ENCODE measurements at places on chromosomes 6 and 20.

DNA sequence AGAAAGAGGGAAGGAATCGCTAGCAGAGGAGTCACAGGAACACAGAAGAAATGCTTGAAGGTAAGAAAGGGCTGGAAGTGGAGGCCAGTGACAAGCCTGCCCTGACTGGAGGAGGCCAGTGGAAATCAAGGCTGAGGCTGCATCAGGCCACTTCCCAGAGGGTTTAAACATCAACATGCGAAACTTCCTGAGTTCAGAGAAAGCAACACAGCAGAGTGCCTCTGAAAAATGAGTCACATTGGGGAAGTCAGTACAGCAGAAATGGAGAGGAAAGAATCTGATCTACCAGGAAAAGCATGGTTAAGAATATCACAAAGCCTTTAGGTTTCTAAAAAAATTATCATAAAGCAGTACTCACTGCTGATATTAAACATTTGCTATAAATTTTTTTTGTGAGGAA lies 23.3 kb downstream of the NAPB start:
- no peak for DNase-seq

DNA sequence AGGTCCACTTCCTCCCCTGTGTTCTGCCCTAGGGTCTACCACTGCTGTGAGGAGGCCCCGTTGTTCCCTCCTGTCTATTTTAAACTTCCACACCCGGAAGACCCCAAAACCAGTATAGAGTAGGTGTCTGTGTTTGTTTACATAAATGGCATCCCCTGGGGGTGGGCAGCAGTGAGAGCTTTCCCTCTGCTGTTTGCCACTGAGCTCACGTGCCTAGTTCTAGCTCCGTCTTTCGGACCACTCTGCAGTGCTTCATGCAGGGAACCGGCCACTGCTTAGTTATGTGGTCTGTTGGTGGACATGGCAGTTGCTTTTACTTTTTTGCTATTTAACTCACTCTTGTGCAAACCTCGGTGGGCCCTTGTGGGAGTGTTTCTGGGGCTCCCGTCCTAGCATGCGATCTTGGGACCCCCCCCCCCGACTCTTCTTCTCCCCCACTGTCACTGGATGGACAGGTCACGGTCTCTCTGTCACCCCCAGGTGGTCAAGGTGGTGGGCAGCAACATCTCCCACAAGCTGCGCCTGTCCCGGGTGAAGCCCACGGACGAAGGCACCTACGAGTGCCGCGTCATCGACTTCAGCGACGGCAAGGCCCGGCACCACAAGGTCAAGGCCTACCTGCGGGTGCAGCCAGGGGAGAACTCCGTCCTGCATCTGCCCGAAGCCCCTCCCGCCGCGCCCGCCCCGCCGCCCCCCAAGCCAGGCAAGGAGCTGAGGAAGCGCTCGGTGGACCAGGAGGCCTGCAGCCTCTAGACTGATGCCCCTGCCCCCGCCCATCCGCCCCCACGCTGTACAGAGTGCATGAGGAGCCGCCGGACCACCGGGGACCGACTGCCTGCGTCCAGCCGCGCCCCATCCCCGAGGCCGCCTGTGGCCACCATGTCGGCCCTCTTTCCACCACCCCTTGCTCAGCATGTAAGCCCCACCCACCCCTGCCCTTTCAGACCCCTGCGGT lies 40.9 kb downstream of the VSTM2L start:
- no peak for DNase-seq

DNA sequence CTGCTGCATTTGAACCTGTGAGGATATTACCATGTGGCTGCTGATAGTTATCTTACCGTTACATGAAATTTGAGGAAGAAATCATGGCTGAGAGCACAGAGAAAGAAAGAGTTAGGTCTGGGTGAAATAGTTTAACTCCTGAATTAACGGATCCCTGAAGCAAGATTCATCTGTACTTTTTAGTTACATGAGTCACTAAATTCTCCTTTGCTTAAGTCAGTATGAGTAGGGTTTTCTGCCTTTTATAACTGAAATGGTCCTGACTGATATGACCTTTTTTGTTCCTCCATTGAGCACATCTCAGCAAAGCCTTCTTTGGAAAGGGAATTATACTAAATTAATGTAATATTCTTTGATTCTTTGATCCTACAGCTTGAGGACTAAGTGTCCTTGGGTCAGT lies 333.3 kb upstream of the ZFP64 start:
- DNase-seq: no peak

GRCh38 chr6:133179481-133179880 lies 61.7 kb upstream of the EYA4 start:
- DNase-seq: no peak

- no peak for DNase-seq
Observed at GRCh38 chr6:83511266-83511665, 1.1 kb upstream of the PRSS35 start.

DNA sequence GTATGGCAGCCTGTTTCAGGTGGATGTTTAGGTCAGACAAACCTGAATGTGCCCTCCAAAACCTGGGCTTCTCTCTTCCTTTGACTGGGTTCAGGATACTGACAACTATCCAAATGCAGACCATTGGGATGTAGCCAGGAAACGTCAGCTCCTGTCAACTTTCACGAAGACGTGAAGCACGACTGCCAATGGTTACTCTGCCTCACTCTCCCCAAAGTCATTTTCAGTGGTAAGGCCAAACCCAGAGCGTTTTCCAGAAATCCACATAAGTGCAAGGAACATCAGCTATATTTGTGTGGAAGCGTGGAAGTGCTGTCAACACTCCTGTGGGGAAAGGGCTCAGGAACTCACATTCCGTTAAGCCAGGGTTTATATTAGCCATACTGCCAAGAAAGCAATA lies 20.1 kb upstream of the RCAN2 start:
- no peak for DNase-seq

GRCh38 chr6:36978421-36979346 lies 7.3 kb downstream of the MTCH1 start:
- no peak for DNase-seq

DNA sequence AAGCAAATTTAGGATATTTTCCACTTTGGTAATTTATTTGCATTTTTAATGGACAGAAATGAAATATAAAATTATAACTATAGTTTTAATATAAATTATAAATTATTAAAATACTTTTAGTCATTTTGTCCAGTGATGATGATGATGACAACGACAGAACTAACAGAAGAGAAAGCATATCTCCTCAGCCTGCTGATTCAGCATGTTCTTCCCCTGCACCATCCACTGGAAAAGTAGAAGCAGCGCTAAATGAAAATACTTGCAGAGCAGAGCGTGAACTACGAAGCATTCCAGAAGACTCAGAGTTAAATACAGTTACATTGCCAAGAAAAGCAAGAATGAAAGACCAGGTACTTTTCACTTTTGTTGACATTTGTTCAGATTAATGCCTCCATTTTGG lies 64.9 kb downstream of the SENP6 start:
- no peak for DNase-seq

DNA sequence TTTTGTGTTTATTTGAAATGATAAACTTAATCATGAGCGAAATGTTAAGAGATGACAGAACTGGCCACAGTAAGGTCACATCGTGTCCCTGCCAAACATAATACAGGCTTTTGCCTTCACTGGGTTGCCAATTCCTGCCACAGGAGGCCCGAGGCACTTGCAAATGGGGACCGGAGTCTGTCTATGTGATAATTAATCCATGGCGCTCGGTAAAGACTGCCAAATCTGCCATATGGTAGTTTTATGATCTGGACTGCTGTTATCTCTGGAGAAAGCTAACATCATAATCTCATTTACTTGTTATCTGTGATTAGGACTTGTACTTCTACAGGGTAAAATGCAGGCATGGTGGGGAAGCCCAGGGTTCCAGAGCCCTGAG lies 170.5 kb upstream of the TSHZ2 start:
- no peak for DNase-seq

GRCh38 chr6:10837009-10837621 lies 1.2 kb downstream of the MAK start:
- no peak for DNase-seq

- DNase-seq: no peak
Observed at GRCh38 chr20:43349841-43350240, 107.9 kb upstream of the SRSF6 start.

DNA sequence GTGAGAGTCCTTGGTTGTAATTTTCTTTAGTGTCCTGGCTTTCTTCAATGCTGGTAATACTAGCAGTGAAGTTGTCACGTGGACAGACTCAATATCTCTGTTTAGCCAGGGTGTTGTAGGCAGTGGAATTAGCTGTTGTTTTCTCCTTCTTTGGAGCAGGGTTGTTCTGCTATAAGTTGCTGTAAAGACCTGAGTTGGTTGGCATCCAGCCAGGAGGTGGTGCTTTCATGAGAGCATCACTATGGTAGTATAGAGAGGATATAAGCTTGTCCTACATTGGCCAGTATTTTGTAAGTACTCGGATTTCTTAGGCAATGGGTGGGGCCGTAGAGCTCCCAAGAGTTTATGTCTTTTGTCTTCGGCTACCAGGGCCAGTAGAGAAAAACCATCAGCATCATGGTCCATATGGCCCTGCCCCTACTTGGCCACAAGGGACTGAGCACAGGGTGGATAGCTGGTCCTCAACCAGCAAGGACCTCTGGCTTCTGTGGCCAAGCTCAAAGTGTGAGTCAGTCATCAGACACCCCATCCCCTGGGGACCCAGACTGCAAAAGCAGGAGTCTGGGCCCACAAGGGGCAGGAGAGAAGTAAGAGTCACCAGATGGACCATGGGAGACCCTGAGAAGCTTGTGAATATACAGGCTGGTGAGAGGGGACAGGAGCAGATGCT lies 127.9 kb upstream of the NXT1 start:
- DNase-seq: no peak

DNA sequence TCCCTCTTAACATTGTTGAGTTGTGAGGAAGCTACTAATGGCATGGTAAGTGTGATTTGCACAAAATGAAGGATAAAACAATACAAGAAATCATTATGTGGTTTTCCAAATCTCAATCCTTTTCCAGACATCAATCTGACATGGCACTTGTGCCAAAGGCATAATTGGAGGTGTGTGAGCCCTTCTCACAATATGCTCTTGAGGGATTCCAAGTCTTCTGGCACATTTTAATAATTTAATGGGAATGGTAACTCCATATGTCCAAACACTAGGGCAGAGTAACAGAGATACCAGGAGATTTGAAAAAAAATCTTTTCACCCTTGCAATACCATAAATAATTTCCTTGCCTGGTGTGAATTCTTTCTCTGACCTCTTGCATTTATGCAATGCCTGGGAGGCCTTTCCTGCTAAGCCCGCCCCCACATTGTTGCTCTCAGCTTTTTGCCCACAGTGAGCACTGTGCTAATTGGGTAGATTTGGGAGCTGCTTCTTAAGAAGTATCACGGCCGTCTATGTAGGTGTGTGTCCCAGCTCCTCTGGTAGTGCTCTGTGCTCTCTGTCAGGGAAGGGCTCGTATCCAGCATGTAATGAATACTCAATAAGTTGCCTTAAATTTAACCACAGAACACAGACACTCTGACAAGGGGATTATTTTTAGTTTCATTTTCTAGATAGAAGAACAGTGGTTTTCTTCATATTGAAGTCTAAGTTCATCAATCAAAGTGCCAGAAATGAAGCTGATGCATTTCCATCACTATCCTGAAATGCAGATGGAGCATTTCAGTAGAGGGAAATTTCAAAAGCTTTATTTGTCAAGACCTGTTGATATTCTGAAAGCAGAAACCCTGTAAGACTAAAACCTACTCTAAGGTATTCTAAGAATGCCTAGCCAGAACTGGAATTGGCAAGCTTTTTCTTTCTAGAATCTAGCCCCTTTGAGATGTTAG lies 54.4 kb upstream of the CEP85L start:
- DNase-seq: no peak

DNA sequence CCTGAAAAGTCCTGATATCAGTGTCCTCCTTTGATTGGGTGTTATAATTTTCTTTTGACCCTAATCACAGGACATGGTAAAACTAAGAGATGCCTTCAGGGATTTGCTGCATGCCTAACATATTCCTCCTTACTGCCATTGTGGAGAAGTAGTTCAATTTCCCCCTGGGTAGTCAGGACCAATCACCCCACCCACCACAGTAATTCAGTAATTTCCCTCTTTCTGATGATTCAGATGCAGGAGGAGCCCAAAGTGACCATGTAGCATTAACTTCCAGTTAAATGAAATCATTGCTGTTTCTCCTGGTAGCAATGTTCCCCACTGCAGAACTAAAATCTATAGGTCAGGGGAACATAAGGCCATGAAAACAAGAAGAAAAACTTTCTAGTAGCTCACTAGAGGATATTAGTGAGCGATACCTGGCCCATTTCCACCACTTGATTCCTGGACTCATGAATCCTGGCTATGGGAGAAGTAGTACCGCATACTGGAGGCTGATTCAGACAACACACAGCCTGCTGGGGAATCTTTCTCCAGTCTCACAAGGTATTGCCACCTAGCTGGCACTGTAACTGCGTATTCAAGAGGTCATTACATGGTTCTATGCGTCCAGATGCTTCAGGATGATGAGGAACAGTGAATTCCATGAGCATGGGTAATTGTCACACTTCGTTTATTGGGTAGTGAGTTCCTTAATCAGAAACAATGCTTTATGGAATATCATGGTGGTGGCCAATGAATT lies 561.2 kb downstream of the HAO1 start:
- DNase-seq: no peak

DNA sequence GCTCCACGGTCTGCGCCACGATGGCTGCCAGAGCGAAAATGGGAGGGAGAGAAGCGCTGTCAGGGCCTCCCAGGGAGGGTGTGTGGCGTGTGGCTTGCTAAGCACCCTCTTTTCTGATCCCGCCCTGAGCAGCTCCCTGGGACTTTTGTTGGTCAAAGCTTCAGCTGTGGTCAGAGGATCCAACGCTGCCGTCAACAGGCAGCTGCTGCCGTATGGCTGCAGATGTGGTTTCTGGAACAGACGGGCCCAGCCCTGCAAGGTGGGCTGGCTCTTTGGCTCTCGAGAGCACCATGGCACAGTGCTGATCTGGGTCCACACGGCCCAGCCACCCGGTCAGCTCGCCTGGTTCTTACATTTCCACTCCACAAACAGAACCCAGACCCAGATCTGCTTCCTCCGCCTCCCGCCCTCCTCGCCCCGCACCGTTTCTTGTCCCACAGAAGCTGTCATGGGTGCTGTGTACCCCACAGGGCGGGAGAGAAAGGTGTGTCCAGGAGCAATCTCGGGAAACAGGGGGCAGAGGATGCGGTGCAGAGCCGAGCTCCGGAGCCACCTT lies 86.0 kb upstream of the BHLHE23 start:
- DNase-seq: no peak

- no peak for DNase-seq
Observed at GRCh38 chr6:35487658-35488516, 9.0 kb downstream of the TEAD3 start.

DNA sequence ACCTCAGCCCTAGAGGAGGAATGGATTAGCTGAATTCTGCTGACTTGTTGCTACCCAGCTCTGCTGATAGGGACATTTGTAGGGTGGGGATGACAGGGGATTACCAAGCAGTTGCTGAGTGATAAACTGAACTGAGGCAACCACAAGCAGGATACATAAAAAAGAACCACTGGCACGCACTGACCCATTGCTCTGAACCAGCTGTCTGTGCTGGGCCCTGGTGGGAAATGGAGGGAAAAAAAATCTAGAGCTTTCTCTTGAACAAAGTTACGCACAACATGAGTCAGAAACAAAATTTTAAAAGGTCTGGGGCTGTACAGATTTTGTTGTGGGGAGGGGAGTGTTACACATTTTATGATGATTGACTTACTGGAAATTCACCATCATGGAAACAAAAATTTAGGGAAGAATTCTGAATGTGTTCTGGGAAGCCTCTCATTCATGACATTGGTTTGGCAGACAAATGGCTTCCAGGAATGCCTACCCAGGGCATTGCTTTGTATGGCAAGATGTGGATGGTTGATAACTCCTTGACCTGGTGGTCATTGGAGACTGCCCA lies 37.7 kb downstream of the FOXO3 start:
- DNase-seq: no peak
